ENCODE measurements at places on chromosomes 7 and 10.
A peak's percentile ranks its signal among the peaks of the same experiment; 100 is the strongest.

GRCh38 chr10:85679710-85680109 lies 686.9 kb downstream of the GRID1 start:
- no peak for DNase-seq

- DNase-seq = no peak
Measured at GRCh38 chr10:129727071-129727470, 237.0 kb downstream of the EBF3 start.

- no peak for DNase-seq
Measured at GRCh38 chr10:14116021-14116420, 214.7 kb downstream of the FRMD4A start.

DNA sequence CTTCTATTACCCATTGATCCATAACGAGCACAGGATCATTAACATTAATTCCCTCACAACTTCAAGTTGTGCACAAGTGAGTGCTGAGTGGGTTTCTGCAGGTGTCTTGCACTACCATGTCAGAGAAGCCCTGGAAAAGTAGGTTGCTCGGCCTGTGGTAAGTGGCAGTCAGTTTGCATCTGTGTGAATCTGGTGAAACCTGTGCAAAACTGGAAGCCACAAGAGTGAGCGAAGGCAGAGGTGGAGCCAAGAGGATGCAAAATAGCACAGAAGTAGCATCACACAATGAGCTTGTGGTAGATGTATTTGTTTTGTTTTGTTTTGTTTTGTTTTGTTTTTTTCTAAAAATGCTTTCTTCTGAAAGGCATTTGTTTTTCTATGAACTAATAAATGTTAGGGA lies 181.5 kb downstream of the THSD7A start:
- DNase-seq = no peak

DNA sequence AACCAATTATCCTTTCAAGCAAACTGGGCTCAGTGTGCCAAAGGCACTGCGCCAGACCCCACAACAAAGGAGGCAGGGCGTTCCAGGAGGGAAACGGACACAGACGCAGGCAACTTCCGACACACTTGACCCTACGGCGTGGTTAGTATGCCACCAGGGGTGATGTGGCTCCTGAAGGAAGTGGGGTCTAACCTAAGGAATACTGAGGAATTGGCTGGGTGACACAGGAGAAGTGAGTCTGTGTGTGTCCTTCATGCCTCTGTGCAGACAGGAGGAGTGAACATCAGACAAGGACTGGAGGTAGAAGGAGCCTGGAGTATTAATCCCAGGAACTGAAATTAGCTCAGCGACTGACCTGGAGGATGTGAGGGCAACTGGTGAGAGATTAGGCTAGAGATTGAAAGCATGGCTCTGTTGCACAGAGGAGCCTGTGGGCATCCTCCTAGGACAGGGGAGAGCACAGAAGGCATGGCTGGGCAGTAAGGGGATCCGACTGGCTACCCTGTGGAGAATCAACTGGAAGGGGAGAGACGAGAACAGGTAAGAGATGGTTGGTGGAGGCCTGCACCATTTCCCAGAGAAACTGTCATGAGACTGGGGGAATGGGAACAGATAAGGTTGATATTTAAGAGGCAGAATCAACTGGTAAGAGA lies 27.8 kb downstream of the GSDME start:
- no peak for DNase-seq

GRCh38 chr7:18828260-18828993 lies 289.0 kb downstream of the TWIST1 start:
- DNase-seq = no peak

- no peak for DNase-seq
Measured at GRCh38 chr7:24197852-24198251, 86.1 kb upstream of the NPY start.

DNA sequence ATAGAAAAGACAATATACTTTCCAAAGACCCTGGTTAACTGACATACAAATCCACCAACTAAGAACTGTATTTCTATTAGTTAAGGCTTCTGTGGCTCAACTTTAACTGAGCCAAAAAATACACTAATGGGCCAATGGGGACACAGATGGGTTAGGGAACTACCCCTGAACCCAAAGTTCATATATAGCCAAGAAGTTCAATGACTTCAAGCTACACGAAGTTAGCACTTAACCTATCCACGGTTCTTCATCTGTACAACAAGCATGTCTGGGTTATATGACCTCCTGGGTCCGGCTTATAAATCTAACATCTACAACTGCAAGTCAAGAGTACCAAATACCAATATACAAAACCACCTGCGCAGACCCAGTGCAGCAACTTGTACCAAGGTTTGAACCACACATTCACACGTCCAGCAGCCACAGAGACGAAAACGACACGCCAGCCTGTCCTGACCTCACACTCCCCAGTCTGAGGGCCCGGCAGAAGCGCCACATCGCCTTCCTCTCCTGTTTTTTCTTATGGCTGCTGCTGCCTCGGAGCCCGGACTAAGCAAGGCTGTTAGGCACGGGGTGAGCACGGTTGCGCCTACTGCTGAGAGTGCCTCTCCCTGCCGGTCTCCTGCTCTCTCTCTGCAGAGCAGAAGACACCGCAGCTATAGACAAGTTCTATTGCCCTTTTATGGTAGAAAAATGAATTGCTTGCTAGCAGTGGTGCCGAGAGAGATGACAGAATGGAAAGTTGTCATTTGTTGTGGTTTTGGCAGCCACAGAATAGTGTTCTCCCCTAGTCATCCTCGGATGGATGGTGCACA lies 86.3 kb downstream of the RNF216 start:
- DNase-seq = peak; percentile 64

DNA sequence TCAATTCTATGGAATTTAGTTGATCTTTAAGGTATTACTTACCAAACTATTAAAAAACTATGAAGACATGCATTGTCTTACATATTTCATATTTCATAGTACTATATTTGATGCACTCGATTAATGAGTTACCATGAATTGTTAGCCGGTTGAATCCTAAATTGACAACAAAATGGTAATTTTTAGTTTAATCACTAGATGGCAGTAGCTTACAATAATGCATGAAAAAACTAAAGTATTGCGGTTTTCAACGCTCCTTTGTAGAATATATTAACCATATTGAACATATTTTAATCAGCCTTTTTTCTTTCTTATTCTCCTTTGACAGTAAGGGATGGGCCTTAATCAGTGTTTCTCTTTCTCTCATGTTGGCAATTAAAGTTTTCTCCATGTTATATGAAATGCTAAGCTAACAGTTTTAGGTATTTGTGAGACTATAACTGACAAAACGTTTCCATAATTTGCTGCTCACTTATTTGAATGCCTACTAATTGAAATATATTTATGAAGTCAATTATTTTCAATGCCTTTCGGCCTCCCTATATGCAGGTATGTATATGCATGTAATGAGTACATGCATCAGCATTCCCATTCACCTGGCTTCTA lies 48.5 kb upstream of the ARL4A start:
- DNase-seq = no peak

GRCh38 chr10:16606923-16607322 lies 85.2 kb upstream of the C1QL3 start:
- no peak for DNase-seq

- DNase-seq = no peak
Measured at GRCh38 chr7:47452295-47452694, 129.6 kb downstream of the TNS3 start.

GRCh38 chr10:14056610-14057332 lies 274.0 kb downstream of the FRMD4A start:
- no peak for DNase-seq

GRCh38 chr10:33139181-33139646 lies 181.2 kb upstream of the ITGB1 start:
- peak; percentile 44 for DNase-seq

DNA sequence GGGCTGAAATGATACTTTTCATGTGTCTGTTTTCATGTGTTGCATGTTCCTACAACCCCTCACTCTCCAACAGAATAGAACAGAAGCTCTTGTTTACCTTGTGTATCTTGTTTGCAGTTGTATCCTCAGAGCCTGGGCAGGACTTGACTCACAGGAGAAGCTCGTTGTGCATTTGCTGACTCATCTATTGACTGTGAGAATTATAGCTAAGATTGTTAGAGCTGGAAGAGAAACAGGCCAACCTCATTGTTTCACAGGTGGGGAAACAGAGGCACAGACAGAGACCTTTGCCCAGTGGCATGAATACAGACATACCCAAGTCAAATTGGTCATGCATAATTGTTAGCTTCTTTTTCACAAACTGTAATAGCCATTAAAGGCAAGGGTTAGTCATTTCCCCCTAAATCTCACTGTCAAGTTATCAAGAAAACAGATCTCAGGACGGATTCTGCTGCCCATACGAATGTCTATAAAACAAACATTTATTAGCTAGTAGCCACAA lies 4.6 kb upstream of the TSPAN15 start:
- no peak for DNase-seq

DNA sequence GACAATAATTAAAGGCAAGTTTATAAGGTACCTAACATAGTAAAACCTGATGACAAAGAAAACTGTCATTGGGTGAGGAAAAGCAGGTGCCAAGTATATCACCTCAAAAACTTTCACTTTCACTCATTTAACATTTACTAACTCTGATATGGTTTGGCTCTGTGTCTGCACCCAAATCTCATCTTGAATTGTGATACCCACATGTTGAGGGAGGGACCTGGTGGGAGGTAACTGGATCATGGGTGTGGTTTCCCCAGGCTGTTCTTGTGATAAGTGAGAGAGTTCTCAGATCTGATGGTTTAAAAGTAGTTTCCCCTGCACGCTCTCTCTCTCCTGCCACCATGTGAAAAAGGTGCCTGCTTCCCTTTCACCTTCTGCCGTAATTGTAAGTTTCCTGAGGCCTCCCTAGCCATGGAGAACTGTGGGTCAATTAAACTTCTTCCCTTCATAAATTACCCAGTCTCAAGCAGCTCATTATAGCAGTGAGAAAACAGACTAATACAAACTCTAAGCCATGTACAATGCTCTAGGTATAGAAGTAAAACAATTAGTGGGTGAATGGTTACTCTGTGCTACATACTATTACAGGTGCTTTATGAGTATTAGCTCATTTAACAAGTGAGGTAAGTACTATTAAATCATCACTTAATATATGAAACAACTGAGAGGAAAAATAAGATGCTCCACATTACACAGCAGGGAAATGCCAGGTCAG lies 199.0 kb downstream of the CHCHD3 start:
- DNase-seq = peak; percentile 13

DNA sequence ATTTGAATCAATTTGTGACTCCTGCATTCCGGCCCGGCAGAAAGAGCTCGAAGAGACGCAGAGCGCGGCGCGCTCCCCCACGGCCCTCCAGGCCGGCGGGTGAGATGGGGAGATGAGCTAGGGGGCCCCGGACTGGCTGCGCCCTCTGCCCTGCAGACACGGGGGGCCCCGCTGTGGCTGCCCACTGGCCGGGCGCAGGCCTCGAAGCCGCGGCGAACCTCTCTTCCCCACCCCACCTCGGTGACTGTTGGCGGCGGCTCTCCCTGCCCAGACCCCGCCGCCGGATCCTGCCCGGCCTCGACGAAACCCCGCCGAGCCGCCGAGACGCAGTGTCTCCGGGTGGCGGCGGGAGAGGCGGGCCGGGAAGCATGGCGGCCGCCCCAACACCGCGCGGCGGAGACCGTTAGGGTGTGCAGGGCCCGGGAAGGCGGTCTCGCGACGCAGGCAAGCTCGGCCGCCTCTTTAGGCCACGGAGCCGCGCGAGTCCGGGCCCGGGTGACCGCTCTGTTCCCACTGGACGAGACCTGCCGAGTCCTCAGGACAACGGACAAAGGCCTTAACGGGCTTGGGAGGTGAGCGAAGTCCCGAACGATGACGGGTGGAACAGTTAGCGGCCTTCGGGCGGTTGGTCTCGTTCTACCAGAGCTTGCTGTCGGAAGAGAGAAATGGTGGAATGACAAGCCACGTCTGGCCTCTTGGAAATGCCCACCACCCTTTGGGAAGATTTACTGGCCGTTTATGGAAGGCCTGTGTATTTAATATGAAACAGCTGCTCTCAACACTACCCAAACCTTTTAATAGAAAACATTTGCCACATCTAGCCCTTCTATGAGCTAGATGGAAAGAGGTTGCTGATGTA lies 24.3 kb downstream of the NUP42 start:
- no peak for DNase-seq

DNA sequence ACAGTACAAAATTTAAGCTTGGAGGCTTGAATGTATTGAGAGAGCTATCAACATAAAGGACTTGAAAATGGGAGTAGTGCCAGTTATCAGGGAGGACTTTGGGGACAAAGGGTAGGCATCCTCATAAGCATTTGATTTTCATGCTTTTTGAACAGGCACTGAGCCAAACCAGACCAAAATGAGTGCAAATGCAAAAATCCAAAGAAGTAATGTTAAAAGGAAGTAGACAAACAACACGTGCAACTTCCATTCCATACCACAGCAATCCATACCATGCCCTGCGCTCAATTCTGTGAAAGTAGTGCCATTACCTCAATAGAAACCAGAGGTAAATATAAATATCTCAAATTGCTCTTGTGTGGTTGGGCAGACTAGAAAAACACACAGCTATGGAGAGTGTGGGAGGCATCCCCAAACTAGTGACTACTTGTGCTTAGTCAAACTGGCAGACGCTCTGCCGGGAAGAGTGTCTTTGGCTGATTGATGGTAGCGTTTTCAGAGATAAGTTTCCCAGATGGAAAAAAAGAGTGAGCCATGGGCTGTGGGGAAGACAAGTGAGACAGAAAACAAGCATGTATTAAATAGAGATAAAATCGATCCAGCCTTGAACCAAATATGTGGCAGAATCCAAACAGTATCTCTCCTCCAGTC lies 161.5 kb downstream of the CREB5 start:
- DNase-seq = no peak

DNA sequence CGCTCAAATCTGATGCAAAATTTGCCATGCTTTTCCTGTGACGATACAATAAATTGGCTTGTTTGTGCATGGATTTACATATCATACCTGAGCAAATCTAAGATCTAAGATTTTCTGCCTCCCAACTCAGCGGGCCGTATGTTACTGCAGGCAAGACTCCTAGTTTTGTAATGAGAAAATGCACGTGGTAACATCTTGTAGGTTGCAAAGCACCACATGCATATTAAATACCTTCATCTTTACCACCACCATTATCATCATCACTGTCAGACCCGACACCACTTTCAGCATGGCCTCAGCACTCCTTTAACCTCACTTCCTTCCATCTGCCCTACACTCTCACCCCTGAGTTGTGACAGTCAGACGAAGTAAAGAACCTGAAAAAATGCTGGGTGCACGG lies 202.2 kb downstream of the FRMD4A start:
- no peak for DNase-seq

DNA sequence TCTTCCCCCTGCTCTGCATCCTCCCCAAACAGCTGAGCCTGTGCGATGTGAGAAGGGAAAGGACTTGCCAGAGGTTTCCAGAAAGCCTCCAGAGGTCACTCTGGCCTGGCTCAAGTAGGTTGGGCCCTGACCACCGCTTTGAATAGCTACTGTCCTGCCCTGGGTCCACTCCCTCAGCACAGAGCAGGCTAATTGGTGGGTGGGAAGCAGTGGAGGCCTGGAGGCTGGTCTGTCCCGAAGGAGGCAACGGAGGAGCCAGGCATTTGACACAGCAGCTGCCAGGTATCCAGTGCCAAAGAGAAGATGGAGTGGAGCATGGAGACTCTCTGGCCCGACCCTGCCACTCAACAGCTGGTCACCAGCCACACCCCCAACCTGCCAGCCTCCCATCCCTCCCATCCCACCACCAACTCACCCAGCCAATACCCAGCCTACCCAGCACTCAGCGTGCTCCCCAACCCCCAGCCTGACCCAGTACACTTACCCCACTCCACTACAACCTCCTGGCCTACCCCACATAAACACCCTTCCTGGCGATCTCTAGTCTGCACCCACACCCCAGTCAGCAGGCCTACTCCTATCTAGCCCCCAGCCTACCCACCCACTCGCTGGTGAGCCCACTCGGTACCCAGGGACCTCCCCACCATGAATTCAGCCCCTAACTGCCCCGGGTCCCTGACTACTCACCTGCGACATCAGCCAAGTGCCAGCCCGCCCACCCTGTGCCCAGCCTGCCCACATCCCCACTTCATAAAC lies 64.6 kb upstream of the COL13A1 start:
- no peak for DNase-seq

- no peak for DNase-seq
Measured at GRCh38 chr7:50626286-50626685, 61.1 kb upstream of the DDC start.

Measured in stimulated activated CD4-positive, alpha-beta T cell treated with anti-CD3 and anti-CD28 coated beads, TNF-alpha, amount 100 ng/mL, for 24 hours (primary cell).